ENCODE measurements at places on chromosomes 7 and 10.

GRCh38 chr7:74464931-74465886 is 11.5 kb downstream of the GTF2IRD1 start:
- no peak for DNase-seq

GRCh38 chr10:33749790-33750189 is 415.3 kb upstream of the NRP1 start:
- DNase-seq: no peak

- DNase-seq: no peak
Measured at GRCh38 chr10:5553400-5554170, 28.8 kb downstream of the CALML3 start.

GRCh38 chr7:17792075-17792936 is 148.0 kb downstream of the SNX13 start:
- DNase-seq: no peak

GRCh38 chr10:103598654-103599115 is 105.2 kb downstream of the NEURL1 start:
- DNase-seq: peak; percentile 58

DNA sequence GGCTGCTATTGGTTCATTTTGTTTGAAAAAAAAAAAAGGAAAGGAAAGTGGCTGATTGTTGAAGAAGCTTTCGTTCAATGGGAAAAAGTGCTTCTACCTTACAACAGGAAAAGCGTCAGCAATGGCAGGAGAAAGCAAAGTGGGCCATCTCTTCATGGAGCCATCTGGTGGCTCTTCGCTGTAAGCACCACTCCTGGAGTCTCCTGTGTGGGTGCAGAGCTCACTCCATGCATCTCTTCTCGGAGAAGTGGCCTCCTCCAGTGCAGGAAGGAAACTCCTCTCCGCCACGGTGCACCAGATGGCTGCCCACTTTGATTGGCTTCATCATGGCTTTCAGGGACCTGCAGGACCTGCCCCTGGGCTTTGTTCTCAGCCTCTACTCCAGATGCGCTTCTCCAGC is 250.9 kb downstream of the PTEN start:
- no peak for DNase-seq

DNA sequence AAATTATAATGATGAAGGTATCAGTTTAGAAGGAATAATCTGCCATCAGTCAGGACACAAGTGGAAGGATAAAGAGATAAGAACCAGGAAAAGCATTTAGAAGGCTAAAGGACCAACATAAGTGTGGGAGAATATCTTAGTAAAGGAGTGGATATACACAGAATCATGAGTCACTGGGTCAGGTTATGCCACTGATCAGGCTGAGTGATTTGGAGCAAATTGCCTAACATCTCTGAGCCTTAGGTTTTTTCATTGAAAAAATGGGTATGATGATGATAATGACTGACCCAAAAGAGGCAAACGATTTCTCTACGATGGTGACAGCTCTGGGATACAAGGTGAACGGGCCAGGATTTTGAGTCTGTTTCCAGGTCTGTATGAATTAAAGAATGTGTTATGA is 2.8 kb upstream of the CUL1 start:
- no peak for DNase-seq

DNA sequence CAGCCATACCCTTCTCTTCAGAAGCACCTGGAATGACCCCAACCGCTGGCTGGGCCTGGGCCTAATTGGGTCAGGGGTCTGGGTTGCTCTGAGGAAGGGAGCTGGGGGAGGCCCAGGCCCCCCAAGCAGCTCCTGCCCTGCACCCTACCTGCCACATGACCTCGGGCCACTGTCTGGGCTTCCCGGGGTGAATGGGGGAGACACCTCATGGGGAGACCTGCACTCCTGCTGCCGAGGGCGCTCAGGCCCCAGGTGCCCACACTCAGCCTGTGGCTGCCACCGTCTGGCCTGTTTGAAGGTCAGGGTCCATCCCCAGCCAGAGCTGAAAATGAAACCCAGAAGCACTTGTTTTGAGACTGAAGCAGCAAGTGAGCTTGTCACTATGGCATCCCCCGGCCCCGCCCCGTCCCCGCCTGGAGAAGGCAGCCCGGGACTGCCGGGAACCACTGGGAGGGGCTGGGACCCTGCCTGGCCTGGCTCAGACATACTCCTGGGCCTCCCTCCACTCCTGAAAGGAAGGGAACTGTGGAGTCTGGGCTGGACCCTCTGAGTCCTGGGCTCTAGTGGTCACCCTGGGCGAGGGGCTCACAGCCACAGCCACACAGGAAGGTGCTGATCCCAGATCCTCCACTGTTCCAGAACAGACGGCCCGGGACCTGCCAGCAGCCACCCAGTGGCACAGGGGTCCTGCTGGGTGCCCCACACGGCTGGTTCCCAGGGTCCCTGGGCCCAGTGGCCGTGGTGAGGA is 7.4 kb upstream of the MICALL2 start:
- DNase-seq: no peak

- DNase-seq: no peak
Measured at GRCh38 chr7:148607151-148607661, 16.6 kb downstream of the C7orf33 start.

GRCh38 chr10:79071396-79071923 is 2.7 kb downstream of the ZMIZ1 start:
- DNase-seq: no peak

DNA sequence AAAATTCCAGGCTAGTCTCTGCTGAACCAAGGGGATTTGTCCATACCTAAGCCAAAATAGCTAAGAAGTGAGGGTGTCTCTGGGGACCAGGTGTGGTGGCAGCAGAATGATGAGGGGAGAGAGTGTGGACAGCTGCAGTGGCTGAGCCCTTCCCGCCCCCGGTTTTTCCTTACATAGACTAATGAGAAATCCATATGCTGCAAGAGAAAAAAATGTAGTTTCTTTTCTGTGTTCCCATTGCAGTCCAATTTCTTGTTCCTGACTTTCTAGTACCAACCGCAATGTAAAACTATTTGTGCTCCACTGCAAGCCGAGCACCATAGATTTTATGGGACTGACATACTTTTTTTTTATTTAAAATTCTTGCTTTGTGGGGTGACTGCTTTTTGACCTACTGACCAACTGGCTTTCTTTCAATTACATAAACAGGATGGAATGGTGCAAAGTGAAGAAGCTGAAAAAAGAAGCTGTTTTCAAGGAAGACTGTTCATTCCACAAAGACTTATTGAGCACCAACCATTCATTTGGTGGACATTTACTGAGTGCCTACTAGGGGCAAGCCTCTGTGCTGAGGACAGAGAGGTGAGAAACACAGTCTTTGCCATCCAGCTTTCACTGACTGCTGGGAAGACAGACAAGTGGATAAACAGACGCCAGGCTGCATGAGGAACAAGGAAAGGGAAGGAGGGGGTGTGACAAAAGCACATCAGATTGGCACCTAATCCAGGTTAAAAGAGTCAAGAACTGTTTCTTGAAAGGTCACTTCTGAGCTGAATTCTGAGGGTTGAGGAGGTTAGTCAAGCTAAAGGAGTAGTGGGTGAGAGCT is 9.8 kb downstream of the CEP41 start:
- peak; percentile 55 for DNase-seq

DNA sequence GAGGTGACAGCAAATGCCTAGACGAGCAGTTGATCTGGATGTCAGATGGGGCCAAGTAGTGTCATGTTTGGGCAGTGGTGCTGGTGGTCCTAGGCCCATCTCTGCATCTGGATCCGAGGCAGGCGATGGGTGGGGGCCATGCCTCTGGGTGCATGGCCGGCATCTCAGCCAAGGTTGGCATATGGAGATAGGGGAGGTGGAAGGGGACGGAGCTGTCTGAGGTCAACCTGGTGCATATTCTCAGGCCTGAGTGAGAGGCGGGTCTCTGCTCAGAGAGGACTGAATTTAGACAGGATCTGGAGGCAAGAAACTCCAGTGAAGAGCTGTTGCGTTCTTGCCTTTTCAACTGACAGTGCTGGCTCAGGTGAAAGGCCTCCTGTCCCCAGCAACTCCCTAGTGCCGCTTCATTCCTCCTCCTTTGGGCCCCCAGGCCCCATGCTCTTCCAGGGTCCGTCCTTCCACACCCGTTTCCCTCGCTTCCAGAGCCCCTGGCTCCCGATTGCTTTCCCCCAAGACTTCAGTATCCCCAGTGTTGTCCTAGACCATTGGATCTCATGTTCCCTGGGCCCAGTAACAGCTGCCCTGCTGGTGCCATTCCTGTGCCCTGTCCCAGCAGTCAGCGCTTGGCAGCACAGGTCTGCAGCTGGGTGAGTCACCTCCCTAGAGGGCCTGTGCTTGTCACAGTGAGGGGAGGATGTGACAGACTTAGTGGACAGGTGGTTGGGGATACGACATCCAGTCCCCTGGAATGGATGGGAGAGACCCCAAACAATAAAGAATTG is 32.6 kb downstream of the GBX1 start:
- DNase-seq: no peak

- peak; percentile 83 for DNase-seq
Measured at GRCh38 chr7:101163279-101164070, 1.9 kb downstream of the VGF start.

GRCh38 chr10:77087366-77087765 is 550.2 kb downstream of the KCNMA1 start:
- no peak for DNase-seq

DNA sequence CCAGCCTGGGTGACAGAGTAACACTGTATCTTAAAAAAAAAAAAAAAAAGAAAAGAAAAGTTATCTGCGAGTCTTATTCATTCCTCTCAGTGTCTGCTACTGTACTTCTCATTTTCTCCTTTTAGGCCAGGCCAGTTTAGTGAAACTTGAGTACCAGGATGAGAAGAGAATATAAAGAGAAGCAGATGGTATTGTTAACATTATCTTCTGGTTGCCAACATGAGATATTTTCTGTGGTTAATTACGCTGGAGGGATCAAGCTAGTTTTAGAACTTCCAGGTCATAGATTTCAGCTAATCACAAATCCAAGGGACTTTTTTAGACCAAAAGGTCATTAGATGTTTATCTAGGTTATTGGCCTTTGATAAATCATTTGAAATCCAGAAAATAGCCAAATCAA is 252.6 kb upstream of the SMIM30 start:
- no peak for DNase-seq

DNA sequence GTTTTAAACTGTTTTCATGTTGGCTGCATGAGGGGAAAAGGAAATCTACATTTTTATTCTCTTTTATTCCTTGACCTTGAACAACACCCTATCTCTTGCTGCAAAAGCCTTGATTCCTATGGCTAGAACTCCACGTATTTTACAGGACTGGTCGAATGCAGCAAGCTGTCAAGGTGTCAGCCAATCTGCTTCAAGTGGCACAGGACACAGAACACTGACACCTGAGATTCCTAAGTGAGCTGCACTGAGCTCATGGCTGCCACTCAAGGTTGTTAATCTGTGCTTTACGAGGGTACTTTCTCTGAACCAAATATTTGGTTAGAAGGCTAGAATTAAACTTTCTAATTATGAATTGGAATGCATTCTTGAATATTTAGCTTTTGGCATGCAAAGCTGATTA is 349.7 kb upstream of the COBL start:
- DNase-seq: no peak

- DNase-seq: no peak
Measured at GRCh38 chr7:36630112-36630650, 94.1 kb downstream of the AOAH start.

DNA sequence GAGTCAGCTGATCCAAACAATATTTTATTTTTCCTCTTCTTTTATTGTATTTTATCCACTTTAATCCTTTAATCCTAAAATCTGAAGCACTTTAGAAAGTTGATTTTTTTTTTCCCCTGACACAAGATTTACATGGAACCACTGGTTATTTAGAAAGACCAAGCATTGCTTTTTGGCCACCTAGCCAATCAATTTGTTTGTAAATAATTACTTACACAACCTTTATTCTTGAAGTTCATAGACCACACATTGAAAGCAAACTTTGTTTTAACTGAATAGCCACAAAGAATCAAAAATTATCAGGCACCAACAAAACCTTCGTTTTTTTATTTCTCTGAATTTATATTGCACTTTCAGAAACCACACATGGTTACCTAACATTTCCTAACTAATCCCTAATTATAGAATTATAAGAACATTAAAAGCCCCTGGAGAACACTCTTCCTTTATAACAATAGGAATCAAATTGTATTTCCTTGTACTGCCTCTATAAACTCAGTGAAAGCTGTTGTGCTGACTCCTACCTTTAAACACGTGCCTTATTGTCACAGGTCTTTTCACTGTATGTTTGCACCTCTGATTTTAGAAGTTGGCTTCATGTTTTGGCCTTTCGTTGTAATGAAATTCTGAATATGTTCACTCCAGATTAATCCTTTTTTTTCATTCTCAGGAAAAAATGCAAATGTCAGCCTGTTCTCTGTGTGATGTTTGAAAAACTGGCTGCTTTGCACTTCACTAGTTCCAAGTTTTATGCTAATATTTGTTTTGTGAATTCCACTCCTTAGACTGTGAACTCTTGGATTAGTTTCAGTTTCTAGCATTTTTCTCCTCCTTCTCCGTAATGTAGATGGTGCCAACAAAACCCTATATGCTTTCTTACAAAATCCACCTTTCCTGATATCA is 1511.9 kb downstream of the REEP3 start:
- no peak for DNase-seq

DNA sequence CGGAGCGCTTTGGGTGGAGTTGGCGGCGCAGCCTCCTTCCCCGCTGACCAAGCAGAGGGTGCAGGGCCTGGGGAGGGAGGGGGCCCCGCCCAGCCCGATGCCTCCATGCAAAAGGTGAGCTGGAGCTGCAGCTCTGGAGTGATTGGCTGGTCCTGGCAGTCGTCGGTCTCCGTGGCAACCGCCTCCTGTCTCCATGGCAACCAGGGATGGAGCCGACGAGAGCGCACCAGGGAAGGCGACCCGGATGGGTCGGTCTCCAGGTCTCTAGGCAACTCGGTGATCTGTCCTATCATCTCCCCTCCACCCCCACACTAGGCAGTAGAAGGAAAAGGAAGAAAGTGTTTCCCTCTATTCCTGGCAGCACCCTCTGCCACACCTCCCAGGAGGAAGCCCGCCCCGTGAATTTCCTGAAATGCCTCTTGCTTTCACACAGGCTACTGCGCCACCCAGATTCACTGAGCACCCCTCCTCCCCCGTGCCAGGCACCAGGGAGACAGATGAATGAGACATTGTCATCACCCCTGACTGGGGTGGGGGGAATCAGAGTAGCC is 647 bp upstream of the NACAD start:
- DNase-seq: peak; percentile 93

DNA sequence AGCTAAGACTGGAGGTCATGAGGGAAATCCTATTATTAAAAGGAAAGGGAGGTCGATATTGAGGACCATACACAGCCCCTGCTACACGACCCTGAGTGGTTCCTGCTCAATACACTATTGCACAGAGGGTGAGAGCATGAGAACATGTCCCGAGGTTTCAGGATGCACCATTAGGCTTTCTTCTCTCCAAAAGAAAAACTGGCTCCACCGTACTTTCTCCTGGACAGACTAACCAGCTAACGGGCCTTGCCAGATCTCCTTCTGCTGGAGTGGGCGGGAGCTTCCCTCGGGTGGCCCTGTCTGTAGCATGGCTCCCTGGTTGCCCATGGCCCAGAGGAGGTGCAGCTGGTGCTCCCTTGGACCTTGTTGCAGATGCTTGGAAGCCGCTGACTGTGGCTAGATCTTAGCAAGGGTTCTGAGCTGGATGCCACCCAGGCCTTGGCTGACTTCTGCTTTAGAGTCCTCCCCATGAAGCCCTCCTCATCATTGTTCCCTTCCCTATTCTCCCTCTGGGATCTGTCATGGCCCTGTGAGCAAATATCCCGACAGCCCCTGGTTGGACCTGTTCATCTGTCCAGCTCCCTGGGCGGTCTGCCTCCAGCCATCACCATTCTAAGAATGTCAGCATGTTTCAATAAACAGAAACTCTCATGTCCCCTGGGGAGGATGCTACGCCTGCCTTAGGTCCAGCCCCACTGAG is 52.9 kb upstream of the SHH start:
- DNase-seq: no peak

- no peak for DNase-seq
Measured at GRCh38 chr10:48383393-48383792, 76.9 kb downstream of the MAPK8 start.

- DNase-seq: no peak
Measured at GRCh38 chr10:34681933-34682332, 133.2 kb downstream of the PARD3 start.

All from NCI-H748 treated with DMSO at 0.1 percent for 48 hours (cell line).